Stimulated activated CD4-positive, alpha-beta T cell treated with anti-CD3 and anti-CD28 coated beads, Interleukin-2, amount 100 ng/mL, for 24 hours (primary cell): ENCODE measurements at places on chromosomes 1 and 21.

DNA sequence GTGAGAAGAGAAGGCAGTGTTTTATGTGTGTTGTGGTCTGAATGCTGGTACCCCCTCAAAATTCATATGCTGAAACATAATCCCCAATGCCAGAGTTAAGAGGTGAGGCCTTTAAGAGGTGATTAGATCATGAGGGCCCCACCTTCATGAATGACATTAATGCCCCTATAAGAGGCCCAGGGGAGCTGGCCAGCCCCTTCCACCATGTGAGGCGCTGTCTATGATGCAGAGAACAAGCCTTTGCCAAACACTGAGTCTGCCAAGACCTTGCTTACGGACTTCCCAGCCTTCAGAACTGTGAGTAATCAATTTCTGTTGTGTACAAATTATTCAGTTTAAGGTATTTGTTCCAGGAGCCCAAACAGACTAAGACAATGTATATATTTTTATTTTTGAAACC lies 20.2 kb downstream of the CAPZB start:
- no peak for DNase-seq

- DNase-seq, result peak; percentile 35
These were observed at the start of gene CYP2J2 for GRCh38 chr1:59926381-59927123. Gene CYP2J2, minus strand, starts transcription at chr1:59926773. Its CDS starts 27 bp downstream, at chr1:59926746.

DNA sequence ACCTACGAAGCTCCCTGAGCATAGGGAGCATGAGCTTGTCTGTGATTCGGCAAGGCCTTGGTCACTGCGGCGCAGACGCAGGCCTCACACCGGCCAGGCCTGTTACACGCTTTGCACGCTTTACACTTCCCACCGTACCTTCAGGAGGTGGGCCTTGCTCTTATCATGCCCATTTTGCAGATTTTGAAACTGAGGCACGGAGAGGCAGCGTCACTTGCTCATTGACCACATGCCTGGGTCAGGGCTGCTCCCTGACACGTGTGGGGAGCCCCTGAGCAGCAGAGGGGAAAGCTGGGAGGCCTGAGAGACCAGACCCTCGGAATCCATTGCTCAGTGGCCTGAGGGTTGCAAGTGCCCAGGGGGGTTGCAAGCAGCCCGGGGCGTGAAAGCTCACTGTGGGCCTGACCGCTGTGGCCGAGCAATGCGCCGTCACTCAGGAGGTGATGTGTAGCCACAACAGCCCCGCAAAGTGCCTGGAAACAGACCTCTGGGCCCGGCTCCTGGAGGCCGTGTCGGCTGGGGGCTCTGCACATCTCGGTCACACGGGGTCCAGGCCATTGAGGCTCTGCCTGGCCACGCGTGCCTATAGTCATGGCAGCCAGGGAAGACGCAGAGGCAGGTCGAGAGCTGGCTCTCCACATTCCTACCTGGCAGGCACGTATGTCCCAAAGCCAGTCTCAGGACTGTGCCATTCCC lies 6.9 kb downstream of the ARHGEF16 start:
- no peak for DNase-seq

DNA sequence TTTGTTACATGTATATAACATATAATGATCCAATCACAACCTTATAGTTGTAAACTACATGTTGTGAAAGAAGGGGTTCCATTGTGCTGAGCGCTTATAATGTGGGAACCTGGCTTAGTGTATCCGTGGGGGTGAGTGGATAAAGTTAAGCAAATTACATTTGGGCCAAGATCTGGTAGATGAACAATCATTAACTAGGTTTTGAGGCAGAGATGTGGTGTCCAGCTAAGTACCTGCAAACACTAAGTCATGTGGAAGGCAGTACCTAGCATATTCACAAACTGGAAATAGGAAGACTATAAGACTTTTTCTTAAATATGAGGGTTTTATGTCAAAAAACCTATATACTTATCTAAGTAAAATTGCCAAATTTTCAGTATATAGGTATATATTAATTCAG lies 167.2 kb upstream of the PDE4B start:
- no peak for DNase-seq

- DNase-seq, result no peak
These were observed 475.9 kb downstream of the PTPRU start for GRCh38 chr1:29712284-29712651.

DNA sequence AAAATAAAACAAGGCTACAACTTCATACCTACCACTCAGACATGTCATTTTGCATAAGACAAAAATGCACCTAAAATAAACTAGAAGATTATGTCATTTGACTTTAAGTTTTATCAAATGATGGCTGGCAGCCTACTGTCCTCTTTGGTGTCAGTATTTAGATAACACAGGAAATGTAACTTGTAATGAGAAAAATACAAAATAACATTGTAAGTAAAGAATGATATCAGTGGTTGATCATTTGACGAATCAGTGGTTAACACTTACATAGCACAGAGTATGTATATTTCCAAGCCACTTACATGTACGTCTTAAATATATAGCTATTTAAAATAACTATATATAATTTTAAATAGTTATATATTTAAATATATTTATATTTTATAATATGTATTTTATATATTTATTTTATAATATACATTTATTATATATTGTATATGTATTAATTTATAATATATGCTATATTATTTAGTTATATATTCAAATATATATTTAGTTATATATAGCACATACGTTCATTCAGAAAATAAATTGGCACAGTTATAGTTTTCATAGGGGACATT lies 44.1 kb downstream of the ZNF678 start:
- no peak for DNase-seq

- no peak for DNase-seq
These were observed 118.7 kb upstream of the ZBTB40 start for GRCh38 chr1:22332795-22333499.

DNA sequence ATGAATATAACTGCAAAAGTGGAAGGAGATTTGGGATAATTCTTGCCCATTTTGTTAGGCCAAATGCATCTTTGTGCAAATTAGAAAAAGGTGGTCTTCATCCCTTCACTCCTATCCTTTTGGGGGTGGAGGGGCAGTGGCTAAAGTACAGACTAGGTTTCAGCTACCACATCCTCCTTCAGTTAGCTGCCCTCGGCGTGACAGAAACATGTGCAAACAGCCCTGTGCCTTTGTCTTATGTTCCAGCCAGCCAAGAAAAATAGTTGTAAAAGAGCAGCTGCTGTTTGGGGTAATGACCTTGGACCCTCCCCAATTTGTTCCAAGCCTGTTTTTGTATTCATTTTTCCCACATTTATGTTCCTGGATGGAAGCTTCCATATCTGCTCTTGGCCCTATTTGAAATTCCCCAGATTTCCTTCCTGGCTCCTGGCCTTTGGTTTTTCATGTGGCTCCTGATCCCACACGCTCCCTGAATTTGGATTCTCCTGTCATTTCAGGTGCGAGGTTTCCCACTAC lies 8.3 kb upstream of the LGALS8 start:
- DNase-seq, result no peak

DNA sequence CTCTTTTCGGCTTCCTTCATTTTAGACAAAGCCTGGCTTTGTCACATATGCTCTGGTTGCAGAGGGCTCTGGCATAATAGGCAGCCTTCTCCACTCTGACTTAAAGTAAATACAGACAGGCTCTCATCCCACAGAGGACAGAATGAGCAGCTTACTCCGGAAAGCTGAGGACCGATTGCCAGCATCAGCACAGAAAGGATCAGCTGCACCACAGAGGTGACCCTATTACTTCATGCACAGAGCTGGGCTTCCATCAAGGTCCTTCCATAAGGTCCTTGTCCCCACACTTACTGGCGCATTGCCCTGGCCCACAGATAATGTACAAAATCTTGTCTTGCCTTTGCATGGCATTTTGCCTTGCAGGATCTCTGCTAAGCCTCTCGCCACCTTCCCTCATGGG lies 67.6 kb downstream of the SEC16B start:
- DNase-seq, result no peak

- DNase-seq, result peak; percentile 72
These were observed 9.0 kb downstream of the CLDN19 start for GRCh38 chr1:42730988-42731387.

- DNase-seq, result no peak
These were observed 80.3 kb downstream of the OSBPL9 start for GRCh38 chr1:51697166-51697565.

DNA sequence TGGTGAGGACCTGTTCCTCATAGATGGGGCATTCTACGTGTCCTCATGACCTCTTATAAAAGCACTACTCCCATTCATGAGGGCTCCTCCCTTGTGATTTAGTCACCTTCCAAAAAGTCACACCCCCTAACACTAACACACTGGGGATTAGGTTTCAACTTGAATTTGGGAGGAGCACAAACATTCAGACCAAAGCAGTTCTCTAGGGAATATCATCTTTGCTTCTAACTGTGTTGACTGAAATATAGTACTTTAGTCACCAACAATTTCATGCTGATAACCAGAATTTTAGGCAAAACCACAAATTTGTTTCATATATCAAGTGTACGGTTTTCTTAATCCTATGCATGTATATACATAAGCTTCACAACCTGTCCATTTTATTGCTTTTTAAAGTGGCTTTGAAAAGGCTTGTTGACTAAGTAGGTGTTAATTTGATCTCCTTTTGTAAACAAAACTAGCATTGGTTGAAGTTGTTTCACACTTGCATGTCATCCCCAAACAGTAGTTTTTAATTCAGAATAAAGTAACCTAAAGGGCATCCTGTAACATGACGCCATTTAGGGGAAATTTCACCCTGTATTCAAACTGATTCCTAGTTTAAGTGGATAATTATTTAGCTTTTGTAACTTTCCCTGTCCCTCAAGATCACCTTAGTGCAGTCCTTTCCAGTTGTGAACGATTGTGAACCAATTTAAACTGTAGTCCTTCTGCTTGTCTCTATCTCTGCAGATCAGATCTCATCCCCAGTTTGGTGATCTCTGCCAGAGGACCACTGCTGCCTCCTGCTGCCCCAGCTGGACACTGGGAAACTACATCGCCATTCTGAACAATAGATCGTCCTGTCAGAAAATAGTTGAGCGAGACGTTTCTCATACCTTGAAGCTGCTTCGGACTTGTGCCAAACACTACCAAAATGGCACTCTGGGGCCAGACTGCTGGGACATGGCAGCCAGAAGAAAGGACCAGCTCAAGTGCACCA lies 141.1 kb downstream of the TLR5 start:
- no peak for DNase-seq
